ENCODE measurements at places on chromosomes 2 and 18.

DNA sequence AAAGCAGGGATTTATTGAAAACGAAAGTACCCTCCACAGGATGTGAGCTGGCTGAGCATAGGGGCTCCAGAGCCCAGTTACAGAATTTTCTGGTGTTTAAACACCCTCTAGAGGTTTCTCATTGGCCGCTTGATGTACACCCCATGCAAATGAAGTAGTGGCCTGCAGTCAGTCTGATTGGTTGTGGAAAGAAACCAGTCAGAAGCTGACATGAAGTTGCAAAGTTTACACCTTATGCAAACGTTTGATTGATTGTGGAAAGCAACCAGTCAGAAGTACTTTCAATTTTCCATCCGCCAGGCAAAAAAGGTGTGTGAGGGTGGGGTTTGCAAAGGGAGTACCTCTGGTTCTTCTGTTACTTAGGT lies 62.3 kb downstream of the VWA3B start:
- no peak for DNase-seq

DNA sequence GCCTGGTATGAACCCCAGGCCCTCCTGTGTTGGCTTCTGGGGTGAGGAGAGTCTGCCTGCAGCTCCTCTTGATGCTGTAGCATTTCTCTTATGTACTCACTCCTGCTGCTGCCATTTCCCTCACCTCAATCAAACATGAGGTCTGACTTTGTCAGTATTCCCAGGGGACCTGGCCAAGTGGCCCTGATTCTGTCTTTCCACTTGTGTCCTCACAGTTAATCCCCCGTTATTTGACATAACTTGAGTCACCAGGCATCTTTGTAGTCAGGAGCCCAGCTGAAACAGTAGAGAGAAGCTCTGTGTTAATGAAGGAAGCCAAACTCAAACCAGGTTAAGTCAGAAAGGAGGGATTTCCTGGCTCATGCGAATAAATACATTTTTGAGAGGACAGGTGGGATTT lies 55.0 kb downstream of the SLC9A2 start:
- no peak for DNase-seq

DNA sequence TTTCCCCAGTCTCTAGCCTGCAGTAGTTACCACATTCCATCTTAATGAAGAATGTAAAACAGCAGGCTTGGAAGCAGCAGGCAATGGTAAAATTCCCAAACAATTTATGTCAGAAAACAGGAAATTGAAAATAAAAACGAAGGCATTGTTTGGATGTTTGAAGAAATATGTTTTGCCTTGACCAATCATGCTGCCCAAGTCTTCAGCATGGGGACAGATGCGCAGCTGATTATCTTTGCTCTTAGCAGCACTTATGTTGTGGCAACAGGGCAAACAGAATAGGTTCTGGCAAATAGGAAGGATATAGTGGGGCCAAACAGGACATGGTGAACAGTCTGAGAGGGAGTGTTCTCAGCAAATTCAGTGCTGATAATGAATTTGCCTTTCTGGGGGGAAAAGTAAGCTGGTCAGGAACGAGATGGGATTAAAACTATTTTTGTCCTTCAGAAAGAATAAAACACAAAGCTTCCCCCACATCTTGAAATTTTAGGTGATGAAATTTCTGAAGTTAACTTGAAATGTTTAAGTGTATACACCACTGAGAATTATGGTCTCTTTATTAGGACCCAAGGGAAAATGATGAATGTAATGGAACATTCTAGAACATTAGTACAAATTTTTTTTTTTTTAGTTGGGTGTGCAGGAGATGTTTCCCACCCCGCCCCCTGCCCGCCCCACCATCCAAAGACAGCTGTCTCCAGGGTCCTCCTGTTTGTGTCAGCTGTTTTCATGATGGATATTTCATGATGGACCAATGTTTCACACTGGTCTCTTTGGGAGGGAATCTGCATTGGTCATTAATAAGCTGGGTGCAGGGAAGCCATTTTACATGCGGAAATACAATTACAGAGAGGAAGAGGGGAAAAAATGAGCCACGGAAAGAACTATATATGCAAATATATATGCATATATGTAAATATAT lies 239.5 kb upstream of the REV1 start:
- DNase-seq, result no peak

GRCh38 chr18:62710417-62710816 lies 4.9 kb upstream of the PHLPP1 start:
- DNase-seq, result no peak

DNA sequence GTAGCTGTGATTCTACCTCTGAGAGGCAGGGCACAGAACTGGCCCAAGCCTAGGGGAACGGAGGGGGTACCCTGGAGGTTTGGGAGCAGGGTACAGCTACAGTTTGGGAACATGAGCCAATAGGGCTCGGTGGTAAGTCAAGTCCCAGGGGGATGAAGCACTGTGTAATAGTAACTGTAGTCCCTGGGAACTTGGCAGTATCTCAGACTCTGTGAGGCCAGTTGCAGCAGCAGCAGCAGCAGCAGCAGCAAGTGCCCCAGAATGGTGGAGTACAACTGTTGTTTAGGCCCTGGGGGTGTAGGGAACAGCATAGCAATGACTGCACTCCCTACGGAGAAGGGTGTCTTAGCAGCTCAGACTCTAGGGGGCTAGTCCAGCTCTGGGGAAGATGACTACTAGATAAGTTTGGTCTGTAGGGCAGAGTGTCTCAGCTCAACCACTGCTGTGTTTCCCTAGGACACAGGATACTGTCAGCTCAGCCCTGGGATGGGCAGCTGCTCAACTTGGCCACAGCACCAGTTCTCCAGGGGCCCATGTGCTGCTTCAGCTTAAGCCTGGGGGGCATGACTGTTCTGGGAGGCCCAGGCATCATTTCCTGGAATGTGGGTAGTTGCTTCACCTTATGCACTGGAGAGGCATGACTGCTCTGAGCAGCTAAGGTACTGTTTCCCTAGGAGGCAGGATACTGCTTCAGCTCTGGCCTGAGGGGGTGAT lies 20.5 kb downstream of the CARF start:
- DNase-seq, result no peak

- DNase-seq, result no peak
Measured at GRCh38 chr2:133194362-133194655, 374.0 kb downstream of the NCKAP5 start.

- no peak for DNase-seq
Measured at GRCh38 chr2:105800036-105800713, 55.5 kb downstream of the NCK2 start.

- DNase-seq, result no peak
Measured at GRCh38 chr2:72982219-72982618, 64.9 kb downstream of the EMX1 start.

DNA sequence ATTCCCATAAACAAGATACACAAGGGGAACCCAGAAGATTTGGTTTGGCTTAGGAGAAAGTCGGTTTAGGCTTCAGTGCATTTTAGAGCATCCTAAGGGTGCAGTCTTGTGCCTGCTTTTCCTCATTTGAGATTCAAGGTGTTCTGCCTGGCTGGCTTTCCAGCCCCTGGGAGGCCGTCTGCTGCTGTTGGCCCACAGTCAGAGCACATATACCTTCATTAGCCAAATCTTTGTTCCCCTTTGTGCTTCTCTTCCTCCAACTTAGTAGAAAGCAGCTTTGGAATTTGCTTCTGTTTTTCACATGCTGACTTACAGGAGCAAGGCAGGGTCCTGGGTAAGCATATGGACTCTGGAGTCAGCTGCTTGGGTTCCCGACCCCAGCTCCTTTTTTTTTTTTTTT lies 477.1 kb upstream of the TCF4 start:
- no peak for DNase-seq

DNA sequence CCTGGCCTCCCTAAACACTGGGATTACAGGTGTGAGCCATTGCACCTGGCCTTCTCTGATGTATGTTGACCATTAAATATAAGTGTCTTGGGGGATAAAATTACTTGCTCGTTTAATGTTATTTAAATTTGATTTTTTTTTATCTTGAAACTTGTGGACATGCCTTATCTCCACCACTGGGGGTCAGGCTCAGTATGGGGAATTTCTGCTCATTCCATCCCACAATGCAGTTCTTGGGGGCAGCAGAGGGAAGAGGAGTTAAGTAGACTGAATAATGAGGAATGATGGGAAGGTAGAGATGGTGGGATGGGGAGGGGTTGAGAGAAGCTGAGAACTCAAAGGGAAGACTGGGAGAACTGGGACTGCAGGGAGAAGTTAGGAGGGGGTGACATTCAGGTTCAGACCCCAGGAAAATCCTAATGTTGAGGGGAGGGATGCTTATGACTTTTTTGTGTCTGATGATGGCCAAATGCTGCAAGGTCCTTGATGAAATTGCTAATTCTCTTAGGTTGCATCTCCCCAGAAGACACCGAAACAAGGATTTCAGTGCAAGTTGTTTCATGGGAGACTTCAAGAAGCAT lies 174.2 kb downstream of the MIB1 start:
- no peak for DNase-seq

DNA sequence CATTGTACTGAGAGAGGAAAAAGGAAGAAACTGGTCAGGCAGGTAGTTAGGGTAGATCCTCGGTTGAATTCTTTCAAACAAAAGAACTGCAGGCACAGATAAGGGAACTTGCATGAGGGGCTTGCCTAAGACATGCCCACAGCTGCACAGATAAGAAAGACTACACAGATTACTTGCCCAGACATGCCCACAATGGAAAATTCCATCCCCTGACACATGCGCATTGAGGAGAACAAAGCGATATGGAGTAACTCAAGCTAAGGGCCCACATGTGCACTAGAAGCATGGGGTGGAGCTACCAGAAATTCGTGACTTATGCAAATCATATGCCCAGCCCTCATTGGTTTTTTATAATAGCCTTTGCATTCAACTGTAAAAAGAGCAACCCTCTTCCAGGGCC lies 181.3 kb upstream of the ZNF521 start:
- DNase-seq, result no peak

DNA sequence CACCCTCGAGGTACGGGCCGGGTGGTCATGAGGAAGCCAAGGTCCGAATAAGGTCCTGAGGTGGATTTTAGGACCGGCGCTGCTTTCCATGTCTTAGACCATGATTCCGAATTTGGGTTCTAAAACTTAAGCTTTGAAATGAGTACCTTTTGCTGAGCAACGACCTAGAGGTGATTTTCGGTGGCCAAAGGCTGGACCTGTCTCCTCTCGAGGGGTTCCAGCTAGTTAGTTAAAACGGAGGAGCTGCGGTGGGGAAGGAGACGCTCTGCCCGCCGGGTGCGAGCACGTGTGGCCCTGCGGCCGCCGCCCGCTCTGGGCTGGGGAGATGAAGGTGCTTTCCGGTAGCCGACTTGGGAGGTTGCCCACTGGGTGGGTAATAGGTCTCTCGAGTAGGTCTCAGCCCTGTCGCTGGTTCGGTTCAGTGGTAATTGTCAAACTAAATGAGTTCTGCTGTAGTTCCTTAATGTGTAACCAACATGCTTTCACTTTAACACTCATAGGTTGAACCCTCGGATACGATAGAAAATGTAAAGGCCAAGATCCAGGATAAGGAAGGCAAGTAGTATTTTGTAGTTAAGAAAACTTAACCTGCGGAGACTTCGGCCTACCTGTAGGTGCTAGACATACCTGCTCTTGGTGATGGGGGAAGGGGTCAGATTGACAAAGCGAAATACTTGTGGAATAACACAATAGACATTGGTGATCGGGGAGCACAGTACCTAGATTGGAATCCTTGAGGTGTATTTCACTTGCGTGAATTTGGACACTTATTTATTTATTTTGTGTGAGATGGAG lies 572 bp downstream of the RPS27A start:
- peak; percentile 61 for DNase-seq

Measured in hematopoietic multipotent progenitor cell treated with erythropoietin and hydrocortisone succinate and interleukin-3 and kit ligand, for 15 days (in vitro differentiated cells).